GM12865 (cell line): ENCODE measurements at places on chromosomes 12 and 14.

- no peak for DNase-seq
Observed at GRCh38 chr12:132812631-132813305, 15.9 kb downstream of the GOLGA3 start.

- peak; percentile 84 for DNase-seq
Observed at GRCh38 chr12:55073043-55074022, 52.9 kb upstream of the OR9K2 start.

- no peak for DNase-seq
Observed at GRCh38 chr12:127245437-127245836, 1021.5 kb upstream of the TMEM132C start.

DNA sequence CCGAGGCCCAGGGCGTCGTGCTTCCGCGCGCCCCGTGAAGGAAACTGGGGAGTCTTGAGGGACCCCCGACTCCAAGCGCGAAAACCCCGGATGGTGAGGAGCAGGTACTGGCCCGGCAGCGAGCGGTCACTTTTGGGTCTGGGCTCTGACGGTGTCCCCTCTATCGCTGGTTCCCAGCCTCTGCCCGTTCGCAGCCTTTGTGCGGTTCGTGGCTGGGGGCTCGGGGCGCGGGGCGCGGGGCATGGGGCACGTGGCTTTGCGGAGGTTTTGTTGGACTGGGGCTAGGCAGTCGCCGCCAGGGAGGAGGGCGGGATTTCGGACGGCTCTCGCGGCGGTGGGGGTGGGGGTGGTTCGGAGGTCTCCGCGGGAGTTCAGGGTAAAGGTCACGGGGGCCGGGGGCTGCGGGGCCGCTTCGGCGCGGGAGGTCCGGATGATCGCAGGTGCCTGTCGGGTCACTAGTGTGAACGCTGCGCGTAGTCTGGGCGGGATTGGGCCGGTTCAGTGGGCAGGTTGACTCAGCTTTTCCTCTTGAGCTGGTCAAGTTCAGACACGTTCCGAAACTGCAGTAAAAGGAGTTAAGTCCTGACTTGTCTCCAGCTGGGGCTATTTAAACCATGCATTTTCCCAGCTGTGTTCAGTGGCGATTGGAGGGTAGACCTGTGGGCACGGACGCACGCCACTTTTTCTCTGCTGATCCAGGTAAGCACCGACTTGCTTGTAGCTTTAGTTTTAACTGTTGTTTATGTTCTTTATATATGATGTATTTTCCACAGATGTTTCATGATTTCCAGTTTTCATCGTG lies 612 bp downstream of the MDM2 start:
- peak; percentile 97 for DNase-seq

GRCh38 chr14:84420221-84420620 lies 1109.7 kb upstream of the FLRT2 start:
- no peak for DNase-seq

GRCh38 chr14:100694579-100695422 lies 31.9 kb upstream of the DLK1 start:
- DNase-seq: no peak

- no peak for DNase-seq
Observed at GRCh38 chr12:26666286-26666685, 166.7 kb downstream of the ITPR2 start.

GRCh38 chr12:26090836-26091510 lies 33.9 kb downstream of the BHLHE41 start:
- DNase-seq: no peak
